GDM1 (cell line): ENCODE measurements at places on chromosomes 2 and 18.
A peak's percentile ranks its signal among the peaks of the same experiment; 100 is the strongest.

DNA sequence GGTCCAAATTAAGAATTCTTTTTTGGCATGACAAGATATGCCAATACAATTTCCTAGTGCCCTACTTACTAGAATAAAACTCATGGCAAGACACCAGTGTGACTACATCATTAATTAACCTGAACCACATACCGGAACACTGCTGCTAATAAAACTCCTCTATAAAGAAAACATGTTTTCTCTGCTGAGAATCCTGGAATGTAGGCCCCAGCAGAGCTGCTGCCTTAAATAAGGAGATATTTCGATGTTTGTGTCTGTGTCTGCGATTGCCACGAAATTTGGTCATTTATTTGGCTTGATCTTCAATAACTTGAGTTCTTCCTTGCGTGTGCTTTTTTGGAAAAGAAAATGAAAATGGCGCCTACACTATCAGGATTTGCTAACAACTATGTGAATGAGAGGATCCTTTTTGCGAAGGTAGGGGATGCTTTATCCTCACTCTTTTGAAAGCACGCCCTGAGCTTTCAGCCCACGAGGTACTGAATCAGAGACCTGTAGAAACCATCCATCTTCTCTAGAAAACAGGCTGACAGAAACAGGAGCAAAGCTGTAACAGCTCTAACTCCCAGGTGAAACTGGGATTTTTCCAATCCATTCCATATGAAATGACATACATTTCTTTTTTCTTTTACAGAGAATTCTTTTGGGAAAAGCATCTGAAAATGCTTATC is 27.0 kb downstream of the KLF7 start:
- no peak for DNase-seq

GRCh38 chr2:207251573-207252192 is 85.9 kb upstream of the KLF7 start:
- no peak for DNase-seq

DNA sequence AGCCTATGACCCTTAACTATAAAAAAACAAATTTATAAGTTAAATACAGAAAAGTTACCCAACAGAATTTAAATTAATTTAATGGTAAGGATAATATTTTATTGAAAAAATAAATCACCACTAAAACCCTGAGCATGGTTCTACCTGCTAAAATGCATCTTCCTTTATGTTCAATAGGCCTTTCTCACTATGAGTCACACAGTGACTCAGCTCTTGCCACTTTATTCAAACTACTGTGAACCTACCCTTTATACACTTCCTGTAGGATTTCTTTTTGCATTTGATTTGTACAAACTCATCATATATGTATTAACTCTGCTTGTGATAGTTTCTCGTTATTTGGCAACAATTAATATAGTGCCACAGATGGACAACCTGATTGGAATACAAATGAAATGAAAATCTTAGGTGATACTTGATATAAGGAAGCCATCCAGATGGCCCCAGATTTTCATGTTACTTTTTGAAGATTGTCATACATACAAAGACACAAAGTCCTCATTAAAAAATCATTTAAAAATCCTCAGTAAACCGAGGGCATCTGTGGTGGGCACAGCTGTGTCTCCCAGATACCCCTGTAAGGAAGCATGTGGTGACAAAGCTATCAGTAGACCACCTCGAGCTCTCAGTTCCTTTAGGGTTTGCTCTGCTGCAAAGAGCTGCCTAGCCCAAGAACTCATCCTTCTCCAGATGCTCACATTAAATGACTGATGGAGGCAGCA is 55.2 kb upstream of the COBLL1 start:
- peak; percentile 14 for DNase-seq

DNA sequence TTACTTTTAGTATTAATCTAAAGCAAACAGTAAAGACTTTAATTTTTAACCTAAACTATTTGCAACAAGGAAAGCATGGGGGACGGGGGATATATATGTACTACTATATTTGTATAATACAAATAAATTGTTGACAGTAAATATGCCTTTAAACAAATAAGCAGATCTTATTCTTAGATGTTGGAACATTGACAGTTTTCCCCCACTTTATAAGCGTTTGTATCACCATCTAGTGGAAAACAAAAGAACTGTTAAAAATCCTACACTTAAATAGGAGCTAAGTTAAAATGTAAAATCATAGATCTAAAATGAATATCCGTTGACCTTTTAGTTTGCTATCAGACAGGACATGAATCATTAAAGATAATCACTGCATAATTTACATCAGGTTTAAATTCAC is 50.0 kb downstream of the RBBP8 start:
- no peak for DNase-seq

DNA sequence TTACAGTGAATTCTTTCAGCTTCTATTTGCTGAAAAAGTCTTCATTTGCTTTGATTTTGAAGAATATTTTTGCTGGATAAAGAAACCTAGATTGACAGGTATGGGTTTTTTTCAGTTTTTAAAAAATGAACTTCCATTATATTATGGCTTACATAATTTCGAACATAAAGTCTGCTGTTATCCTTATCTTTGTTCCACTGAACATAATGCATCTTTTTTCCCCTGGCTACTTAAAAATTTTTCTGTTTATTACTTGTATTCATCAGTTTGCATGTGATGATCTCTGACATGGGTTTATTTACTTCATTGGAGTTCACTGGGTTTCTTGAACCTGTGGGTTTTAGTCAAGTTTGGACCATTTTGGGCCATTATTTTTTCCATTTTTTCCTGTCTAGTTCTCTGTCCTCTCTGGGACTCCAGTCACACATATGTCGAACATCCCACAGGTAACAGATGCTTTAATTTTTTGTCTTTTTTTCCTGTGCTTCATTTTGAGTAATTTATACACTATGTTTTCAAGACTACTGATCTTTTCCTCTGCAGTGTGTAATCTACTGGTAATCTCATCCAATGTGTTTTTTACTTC is 33.1 kb downstream of the SEC11C start:
- DNase-seq = no peak

DNA sequence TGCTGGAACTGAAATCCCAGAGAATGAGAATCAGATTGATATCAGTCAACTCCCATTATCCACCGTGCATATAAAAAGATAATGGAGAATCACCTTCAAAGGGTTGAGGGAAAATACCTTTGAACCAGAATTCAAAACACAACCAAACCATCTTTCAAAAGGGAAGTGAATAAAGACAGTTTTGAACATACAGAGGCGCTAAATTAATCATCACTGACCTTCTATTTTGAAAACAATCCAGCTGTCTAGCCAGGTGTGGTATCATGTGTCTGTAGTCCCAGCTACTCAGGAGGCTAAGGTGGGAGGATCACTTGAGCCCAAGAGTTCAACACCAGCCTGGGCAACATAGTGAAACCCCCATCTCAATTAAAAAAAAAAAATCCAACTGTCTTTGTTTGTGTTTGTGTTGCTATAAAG is 63.6 kb downstream of the TRABD2A start:
- DNase-seq = no peak

GRCh38 chr2:7915302-7916091 is 766.4 kb upstream of the ID2 start:
- DNase-seq = no peak

- DNase-seq = no peak
Observed at GRCh38 chr2:13227578-13227977, 510.8 kb downstream of the TRIB2 start.
